HuH-7.5 (cell line): ENCODE measurements at places on chromosomes 1 and 21.

DNA sequence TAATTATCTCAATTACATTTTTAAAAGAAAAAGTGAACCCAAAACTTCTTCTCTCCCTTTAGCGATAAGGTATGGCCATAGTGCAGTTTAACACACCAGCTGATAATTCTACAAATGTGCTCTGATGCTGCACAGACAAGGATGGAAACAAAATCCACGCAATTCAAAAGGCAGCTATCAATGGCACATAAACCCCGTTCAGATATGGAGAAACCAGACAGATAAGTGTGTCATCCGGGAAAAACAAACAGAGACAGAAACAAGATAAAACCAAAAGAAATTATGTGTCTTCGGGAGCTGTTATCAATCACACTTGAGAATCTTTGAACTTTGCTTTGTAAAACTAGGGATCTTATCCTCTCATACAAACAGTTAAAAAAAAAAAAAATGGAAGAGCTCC, 73.6 kb downstream of the SIPA1L2 start:
- DNase-seq = no peak

DNA sequence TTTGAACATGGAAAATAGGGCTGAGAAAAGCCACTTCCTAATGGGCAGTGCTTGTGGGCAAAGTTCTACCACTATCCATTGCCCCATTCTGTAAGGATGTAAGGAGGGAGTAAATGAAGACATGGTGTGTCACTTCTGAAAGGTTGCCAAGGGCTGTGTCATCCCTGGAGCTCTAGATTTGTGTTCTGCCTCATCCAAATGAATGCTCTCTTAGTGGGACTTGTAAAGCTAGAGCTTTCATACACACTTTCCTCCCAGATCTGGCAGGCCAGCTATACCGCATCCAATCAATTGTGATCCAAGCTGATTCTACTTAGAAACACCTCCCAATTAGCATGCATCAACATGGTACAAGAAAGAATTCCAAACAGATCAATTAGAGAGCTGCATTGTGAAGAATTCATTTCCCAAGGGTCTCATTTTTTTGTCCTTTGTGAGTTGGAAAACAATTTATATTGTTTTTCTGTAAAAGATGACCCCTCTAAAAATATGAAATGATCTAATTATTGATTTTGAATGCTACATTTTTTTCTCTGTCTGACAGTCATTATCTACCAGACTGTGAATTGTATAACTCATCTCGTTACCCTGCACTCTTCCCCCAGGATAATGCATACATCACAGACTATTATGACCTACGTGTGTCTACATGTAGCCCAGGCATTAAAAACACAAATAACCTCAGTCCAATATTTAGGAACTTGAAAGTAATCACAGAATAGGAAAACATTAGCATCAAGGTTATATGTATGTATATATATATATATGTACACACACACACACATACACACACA, 117.1 kb upstream of the DUSP10 start:
- no peak for DNase-seq

- no peak for DNase-seq
These were observed 1.8 kb upstream of the MEX3A start for GRCh38 chr1:156083800-156084790.

DNA sequence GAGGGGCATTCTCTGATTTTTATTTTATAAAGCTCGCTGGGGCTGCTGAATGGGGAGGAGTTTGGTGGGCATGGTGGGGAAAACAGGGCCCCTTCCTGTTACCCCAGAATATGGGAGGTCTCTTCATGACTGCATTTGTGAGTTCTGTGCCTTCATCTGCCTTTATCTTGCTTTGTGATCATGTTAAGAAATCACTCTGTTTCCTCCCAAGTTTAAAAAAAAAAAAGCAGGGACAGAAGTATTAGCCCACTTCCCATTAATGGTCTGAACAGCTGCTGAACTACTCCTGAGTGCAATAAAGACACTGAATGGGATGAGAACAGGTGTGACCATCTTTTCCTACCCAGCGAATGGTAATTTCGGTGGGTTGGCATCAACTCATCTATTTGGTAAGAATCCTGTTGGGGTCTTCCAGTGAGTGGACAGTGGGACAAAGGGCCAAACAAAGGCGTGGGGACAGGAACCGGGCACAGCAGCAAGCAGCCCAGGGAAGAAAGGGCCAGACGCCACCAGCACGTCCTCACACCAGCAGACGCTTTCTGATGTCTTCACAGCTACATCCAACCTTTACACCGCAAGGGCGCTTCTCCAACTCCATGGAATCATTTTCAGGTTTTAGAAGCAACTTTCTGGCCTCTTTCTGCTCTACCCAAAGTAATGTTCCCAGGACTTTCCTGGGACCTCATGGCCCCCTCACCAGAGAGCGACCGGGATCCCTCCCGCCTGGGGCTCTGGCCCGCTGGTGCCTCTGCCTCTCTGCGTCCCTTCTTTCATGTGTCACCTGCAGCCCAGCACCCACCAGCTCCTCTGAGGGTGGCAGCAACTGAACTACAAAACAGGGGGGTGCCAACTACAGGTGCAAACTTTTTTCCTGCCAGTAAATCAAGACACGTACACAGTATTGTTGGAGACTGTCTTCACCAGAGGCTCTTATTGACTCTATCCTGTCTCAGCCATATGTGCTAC, 160.2 kb downstream of the ADSS2 start:
- no peak for DNase-seq

GRCh38 chr1:14298806-14299205, 299.7 kb upstream of the KAZN start:
- no peak for DNase-seq

DNA sequence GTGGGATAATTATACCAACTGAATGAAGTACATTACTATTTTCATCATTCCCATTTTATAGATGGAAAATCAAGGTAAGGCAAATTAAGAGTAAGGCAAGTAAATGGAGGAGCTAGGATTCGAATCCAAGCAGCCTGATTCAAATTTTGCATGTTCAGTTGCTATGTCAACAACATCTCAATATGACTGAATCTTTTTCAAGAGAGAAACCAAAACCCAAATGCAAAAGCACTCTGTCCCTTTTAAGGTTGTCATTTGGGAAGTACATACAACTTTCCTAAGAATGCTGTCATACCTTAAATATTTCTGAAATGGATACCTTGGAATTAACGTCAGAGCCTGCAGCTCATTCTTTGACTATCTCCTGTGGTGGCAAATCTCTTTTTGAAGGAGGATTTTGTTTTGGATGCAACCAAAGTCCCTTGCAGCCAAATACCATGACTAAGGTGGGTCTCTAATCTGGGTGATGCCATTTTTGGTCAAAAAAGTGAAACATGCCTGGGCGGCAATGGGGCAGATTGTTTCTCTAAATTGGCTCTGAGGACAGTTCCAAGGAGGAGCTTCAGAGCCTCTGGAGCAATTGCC, 25.4 kb downstream of the ADAMTS1 start:
- DNase-seq = no peak

- DNase-seq = no peak
These were observed 1.3 kb upstream of the RC3H1 start for GRCh38 chr1:174023440-174023839.

GRCh38 chr1:183019139-183019740, 4.0 kb upstream of the LAMC1 start:
- no peak for DNase-seq

GRCh38 chr1:235127203-235127602, 1.4 kb downstream of the TOMM20 start:
- no peak for DNase-seq

DNA sequence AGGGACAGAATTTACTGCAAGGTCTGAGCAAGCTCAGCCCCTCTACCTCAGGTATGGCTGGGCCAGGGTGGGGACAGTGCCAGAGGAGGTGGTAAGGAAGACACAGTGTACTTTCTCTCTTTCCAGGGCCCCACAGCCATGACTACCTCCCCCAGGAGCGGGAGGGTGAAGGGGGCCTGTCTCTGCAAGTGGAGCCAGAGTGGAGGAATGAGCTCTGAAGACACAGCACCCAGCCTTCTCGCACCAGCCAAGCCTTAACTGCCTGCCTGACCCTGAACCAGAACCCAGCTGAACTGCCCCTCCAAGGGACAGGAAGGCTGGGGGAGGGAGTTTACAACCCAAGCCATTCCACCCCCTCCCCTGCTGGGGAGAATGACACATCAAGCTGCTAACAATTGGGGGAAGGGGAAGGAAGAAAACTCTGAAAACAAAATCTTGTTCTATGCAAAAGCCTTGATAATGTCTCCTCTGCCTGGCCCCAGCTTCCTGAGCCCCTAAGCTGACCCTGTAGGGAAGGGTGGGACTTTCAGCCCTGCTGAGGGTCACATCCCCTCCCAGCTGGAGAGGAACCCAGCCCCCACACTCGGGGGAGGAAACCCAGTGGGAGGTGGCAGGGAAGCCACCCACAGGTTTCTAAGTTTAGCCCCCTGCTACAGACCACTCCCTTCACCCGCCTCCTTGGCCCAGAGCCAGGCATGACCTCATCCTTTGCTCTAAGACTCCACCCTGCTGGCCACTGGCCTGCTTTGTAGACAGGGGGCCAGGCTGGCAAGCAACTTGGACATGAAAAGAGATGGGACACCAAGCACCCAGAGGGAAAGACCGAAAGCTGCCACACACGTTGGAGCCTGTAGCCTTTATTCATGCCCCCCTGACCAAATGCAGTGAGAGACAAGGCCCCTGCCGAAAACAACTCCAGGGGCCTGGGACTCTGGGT, 6.4 kb downstream of the RHOC start:
- peak; percentile 78 for DNase-seq

DNA sequence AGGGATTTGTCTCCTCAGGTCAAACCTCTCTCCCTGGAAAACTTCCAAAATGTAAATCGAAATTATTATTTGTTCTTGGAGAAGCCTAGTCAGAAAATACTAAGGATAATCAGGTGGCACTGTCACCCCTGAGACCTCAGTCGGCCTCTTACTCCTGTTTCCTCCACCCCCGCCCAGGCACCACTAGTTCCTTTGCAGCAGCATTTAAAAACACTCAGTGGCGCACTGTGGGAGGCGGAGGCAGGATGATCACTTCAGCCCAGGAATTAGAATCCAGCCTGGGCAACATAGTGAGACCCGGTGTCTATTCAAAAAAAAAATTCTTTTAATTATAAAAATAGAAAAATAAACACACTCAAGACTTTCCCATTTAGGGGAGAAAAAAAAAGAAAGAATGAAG, 18.0 kb upstream of the IFNAR2 start:
- no peak for DNase-seq

DNA sequence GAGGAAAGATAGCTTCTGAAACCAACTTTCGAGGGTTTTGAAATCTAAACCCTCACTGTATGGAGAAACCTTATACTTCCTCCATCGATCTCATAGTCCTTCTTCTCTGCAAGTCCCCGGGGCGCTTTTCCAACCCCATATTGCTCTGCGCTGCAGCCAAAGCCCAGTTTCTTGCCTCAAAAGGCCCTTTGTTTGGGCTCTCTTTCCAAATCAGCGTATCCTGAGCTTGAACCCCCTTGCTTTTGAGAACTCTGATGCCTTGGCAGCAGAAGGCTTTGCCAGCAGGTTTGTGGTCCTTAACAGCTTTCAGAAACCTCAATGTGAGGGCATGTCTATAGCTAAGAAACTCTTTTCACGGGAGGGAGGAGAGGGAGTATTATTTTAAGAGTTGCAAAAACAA, 21.6 kb downstream of the PLPP3 start:
- DNase-seq = no peak

DNA sequence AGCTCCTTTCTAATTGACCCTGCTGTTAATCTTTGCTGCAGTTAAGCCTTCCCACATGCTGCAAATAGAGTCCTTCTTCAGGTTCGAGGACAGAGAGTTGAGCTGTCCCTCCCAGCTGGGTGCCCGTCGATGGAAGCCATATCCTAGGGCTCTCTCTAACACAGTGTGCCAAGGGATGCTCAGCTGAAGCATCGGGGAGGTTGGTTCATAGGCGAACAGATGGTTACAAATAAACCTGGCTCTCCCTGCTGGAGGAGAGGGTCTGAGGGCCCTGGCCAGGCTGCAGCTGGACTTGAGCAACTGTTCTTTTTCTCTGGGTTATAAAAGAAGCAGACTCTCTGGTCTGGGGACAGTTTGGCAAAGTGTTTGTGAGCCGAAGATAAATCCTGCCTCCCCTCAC, 120.3 kb upstream of the C8B start:
- no peak for DNase-seq

DNA sequence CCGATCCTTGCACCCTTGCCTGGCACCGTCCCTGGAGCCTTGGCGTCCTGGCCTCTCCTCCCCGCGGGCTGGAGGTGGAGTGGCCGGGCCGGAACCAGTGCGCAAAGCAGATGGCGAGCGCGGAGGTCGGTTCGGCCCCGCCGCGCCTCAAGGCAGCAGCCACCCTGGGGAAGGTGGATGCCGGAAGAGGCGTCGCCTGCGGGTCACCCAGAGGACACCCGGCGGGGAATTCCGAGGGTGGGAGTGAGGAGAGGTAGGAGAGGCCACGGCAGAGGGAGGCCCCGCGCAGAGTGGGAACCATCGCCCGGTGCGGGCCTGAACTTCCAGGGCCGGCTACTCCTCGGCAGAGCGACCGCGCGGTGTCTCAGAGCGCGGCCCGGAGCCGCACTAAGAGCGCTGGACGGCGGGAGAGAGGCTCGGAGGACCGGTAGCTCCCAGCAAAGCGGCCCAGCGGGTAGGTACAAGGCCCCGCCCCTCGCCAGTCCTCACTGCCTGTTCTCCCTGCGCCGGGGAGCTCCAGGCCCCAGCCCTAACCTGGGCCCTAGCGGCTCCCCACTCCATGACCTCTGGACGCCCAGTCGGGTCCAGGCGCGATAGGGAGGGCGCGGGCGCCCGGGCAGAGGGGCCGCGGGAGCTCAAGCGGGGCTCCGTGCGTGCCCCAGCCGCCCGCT, at the start of gene RNF207:
RNF207 (plus strand) TSS at position 271 of the 671 bp plus-strand sequence. CDS start 417 bp downstream, outside the sequence.
- peak; percentile 96 for DNase-seq

DNA sequence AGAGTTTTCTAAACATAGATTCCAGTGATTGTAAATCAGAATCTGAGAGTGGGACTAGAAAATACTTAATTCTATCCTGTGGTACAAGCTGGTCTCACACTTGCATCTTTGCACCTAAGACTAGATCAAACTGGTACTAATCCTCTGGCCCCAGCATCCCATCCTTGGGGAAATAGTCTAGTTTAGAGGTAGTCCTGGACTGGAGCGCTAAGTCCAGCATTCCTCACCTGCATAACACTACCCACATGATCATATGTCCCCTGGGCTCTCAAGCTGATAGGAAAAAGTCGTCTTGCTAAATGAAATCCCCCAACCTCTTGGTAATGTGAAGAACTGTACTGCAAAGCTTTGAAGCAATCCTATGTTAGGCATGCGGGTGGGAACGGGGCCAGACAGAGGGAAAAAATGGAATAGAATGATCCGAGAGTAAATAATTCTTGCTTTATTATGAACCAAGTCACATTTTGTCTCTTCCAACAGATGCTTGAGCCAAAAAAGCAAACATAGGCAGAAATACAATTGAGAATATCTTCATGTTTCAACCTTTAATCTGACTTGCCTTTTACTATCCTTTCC, 4.8 kb downstream of the COX20 start:
- DNase-seq = no peak

DNA sequence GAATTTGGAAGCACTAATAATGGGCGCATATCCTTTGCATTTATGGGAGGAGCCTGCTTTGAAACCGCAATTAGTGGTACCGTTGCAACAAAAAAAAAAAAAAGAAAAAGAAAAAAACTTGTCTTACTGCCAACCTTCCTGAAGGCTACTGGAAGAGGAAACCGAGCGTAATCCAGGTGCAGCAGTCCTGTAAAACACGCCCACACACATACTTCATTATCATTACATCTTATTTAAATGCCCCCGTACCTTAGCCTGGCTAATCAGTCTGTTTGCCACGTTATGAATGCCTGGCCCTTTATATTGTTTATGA, 686 bp upstream of the ZNF281 start:
- DNase-seq = no peak

- no peak for DNase-seq
These were observed 27.1 kb upstream of the SAMSN1 start for GRCh38 chr21:14573244-14573643.

GRCh38 chr1:92051948-92052347, 22.2 kb downstream of the EPHX4 start:
- DNase-seq = no peak
